Memory B cell (primary cell): ENCODE measurements at places on chromosomes 2 and 18.

DNA sequence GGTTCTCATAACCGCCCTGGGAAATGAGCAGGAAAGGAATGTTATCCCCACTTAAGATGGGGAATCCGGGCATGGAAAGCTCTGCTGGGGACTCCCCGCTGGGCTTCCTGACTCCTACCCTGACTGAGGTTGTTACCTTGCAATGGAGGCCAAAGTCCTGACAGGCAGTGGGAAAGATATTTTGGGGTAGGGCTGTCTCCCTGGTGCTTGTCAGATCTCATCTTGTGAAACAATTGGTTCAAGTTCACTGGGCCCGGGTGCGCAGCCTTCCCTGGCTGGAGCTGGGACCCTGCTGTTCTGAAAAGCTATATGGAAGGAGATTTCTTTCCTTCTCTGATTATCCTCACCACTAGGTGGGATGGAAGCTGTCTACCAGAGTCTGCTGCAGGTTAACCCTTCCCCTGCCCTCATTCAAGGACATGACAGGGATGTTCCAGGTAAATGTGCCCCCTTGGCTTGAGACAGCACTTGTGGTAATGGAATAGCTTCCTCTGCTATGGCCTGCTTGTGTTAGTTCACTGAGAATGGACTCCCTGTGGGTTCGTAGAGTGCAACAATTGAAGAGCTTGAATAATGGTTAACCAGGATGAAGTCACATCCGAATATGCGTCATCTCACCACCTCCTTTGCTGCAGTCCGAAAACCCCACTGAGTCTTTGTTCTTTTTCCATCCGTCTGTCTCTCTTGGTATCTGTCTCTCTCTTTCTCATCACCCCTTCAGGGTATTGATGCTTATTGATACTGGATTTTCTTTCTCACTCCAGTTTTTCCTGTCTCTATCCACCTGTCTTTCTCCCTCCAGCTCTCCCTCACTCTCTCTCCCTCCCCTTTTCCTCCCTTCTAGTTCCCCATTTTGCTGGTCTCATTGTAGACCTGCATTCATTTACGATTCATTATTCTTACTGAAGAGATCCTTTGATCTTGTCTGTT, 67.8 kb upstream of the EPAS1 start:
- peaks cover 4% of the 10 kb centered on the region for H3K4me1 ChIP-seq
- H3K27ac ChIP-seq: no peak overlapping the region
- H3K36me3 ChIP-seq: no peaks in the 10 kb centered on the region
- H3K4me3 ChIP-seq: peak overlapping the region; percentile 47

DNA sequence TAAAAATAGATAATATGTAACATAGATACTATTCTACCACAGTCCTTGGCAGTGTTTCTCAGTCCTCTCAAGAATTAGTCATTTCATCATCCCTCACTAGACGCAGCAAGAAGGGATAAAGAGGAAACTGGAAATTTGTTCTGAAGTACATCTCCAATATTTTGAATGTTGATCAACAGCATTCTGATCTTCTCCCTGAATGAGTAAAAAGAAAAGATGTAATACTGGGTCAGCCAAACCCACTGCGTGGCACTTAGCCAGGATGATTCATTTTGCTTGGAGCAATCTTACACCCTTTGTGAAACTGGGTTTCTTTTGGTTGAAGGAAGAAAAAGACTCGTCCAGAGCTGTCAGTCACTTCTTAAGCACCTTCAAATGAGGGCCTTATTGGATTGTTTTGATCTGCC, 54.1 kb downstream of the TAF1B start:
- no peak for DNase-seq
- H3K36me3 ChIP-seq: peaks cover 6% of the 10 kb centered on the region
- no peak overlapping the region for H3K27ac ChIP-seq
- H3K4me1 ChIP-seq: peaks cover 3% of the 10 kb centered on the region
- H3K27me3 ChIP-seq: no peaks in the 10 kb centered on the region
- no peak overlapping the region for H3K4me3 ChIP-seq

GRCh38 chr2:217733461-217733860, 269.3 kb downstream of the TNS1 start:
- peaks cover 11% of the 10 kb centered on the region for H3K27me3 ChIP-seq
- no peaks in the 10 kb centered on the region for H3K36me3 ChIP-seq
- H3K4me3 ChIP-seq: no peak overlapping the region
- peaks cover 3% of the 10 kb centered on the region for H3K4me1 ChIP-seq
- DNase-seq: no peak

- DNase-seq: no peak
- H3K27me3 ChIP-seq: no peaks in the 10 kb centered on the region
- H3K36me3 ChIP-seq: no peaks in the 10 kb centered on the region
- no peak overlapping the region for H3K27ac ChIP-seq
- H3K4me1 ChIP-seq: peaks cover 4% of the 10 kb centered on the region
Measured at GRCh38 chr2:234476766-234477165, 20.1 kb downstream of the ARL4C start.

GRCh38 chr2:102253753-102254150, 57.6 kb upstream of the IL1RL1 start:
- H3K27ac ChIP-seq: no peak overlapping the region
- H3K36me3 ChIP-seq: no peaks in the 10 kb centered on the region
- H3K4me1 ChIP-seq: peaks cover 3% of the 10 kb centered on the region
- no peak for DNase-seq
- peaks cover 16% of the 10 kb centered on the region for H3K27me3 ChIP-seq

DNA sequence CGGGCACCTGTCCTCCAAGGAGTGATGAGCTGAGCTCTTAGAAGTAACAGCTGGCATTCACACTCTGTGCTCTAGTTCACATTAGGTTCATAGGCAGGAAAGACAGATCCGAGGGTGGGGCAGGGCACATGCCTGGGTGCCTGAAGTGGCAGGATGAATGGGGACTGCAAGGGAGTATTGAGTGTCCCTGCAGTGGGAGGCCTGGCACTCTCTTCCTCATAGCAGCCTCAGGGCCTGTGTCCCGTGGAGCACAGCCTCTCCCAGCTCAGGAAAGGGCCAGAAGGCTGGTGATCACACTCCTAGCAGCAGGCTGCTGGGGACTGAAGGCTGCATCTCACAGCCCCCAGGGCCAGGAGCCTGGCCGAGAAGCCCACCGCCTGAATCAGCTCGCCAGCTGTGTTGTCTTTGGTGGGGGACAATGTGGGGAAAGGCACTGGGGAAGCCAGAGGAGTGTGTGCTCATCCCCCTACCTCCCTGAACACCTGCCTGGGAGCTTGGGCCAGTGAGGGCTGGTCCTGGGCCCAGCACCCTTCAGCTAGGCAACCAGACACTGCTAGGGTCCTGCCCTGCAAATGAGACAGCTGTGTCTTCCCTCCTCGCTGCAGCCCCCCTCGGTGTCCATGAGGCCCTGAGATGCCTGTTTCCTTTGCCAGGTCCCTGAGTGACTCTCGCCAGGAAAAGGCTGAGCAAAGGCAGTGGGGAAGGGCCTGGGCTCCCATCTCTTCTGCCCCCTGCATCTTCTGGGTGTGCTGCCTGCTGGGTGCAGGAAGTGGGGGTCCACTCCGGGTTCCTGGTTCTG, 48.2 kb upstream of the HS6ST1 start:
- no peaks in the 10 kb centered on the region for H3K36me3 ChIP-seq
- no peak overlapping the region for H3K27ac ChIP-seq
- no peak for DNase-seq
- H3K4me1 ChIP-seq: no peaks in the 10 kb centered on the region
- H3K27me3 ChIP-seq: peaks cover 4% of the 10 kb centered on the region
